T1000 (cell line): ENCODE measurements at places on chromosomes 3 and 15.

DNA sequence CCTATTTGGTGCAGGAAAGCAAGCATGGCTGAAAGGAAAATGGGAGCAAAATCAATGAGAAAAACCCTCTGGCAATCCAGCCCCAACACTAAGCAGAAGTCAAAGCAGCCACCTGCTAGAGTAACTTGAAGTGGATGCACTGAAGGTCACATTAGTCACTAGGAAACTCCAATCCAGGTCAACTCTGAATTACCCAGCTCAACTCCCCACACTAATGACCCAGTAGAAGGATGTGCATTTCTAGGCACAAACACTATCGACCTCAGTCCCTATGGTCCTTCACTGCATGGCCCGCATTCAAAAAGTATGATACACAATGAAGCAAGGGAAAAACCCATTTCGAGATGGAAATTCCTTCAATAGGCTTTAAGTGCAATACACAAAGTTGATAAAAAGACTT lies 80.6 kb downstream of the RAD18 start:
- no peak for DNase-seq

GRCh38 chr3:139338405-139338804 lies 5.4 kb upstream of the MRPS22 start:
- DNase-seq, result no peak

DNA sequence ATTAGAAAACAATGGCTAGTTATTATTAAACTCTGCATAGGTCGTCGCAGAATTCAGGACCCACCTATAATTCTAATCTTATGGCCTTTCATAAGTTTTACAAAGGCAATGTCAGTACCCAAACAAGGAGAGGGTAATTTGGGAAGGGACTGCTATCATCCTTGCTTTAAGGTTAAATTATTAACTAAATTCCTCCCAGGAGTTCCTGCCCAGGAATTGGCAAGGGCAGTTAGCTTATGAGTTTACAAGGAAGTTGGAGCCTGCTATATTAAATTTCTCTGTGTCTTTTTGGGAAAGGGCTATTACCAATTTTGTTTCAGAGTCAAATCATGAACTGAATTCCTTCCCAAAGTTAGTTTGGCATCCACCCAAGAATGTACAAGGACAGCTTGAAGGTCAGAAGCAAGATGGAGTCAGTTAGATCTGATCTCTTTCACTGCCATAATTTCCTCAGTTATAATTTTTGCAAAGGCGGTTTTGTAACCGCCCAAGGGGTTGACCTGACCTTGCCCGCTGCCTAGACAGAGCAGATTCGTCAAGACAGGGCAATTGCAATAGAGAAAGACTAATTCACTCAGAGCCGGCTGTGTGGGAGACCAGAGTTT lies 45.3 kb upstream of the LHFPL4 start:
- DNase-seq, result no peak

- no peak for DNase-seq
These were observed 59.1 kb upstream of the TLE3 start for GRCh38 chr15:70156671-70157271.

DNA sequence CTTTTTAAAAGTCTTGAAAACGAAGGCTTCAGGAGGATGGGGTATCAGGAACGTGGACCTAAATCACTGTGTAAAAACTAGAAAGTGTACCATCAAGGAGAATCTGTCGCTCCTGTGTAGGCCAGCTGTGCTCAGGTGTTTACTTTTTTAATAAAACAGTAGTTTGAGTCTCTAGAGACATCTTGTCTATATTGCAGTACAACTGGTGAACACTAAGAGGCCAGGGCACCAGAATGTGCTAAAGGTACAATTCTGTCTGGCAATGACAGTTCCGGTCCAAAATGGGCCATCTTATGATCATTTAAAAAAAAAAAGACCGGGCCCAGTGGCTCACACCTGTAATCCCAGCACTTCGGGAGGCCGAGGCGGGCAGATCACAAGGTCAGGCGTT lies 61.8 kb upstream of the MCF2L2 start:
- no peak for DNase-seq

GRCh38 chr15:36877796-36878683 lies 222.3 kb downstream of the MEIS2 start:
- DNase-seq, result no peak

- no peak for DNase-seq
These were observed 167.2 kb downstream of the MAGI1 start for GRCh38 chr3:65871305-65872141.

DNA sequence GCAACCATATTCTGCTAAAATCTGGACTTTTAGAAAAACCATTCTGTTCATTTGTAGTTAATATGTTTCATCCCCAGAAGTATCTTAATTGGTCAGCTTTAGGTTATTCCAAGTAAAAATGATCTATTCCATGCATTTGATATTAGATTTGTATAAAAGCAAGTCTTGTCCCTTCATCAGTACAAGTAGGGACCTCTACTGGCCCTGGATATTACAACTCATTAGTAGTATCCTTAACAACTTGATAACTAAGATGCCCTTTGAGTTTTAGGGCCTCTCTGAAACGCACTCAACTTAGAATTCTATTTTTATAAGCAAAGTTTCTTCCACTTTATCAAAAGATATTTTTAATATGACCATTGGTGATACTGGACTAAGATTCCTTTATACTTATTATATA lies 25.3 kb upstream of the SELENOT start:
- DNase-seq, result no peak

- DNase-seq, result no peak
These were observed 37.1 kb downstream of the NANOGP8 start for GRCh38 chr15:35047996-35048395.

GRCh38 chr15:89211678-89212170 lies 9.7 kb downstream of the RLBP1 start:
- DNase-seq, result no peak

DNA sequence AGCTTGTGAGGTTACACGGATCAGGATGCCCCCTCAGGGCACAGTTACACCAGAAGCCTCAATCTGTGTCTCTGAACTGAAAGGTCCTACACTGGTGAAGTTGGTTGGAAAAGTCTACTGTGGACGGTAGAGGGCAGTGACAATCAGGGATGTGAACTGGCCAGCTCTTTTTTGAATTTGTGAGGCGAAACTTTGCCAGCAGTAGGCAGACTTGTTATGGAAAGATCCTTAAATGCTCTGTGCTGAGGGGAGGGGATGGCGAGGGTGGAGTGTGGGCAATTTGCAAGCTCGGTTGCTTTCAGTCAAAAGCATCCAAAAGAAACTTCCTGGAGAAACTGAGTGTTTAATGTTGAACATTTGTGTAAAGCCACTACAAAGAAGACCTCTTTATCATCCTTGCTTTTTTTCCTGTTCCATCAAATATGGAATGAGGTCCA lies 127.4 kb upstream of the ABHD17C start:
- DNase-seq, result no peak

- DNase-seq, result no peak
These were observed 113.6 kb upstream of the TPM1 start for GRCh38 chr15:62929000-62929357.

- peak; percentile 89 for DNase-seq
These were observed 38.0 kb downstream of the PRICKLE2 start for GRCh38 chr3:64187065-64187959.
